ENCODE measurements at places on chromosomes 2 and 18.

DNA sequence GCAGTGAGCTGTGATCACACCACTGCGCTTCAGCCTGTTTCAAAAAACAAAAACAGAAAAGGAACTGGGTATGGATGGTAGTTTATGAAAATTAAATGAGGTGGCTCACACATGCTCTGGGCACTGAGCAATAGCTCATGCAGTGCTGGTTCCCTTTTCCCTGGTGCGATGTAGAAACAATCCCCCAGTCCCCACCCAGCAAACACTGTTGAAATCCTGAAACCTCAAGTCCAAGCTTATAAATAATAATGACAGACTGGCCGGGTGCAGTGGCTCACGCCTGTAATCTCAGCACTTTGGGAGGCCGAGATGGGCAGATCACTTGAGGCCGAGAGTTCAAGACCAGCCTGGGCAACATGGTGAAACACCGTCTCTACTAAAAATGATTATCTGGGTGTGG lies 55.4 kb upstream of the SMAD2 start:
- DNase-seq: no peak

GRCh38 chr18:32093523-32093922 lies 1.8 kb downstream of the RNF138 start:
- DNase-seq: no peak

- DNase-seq: no peak
These were observed 11.5 kb upstream of the ST8SIA5 start for GRCh38 chr18:46768166-46768921.

GRCh38 chr18:49447810-49448745 lies 12.4 kb downstream of the DYM start:
- DNase-seq: no peak

- no peak for DNase-seq
These were observed at the start of gene RTP5 for GRCh38 chr2:241869087-241869961. RTP5 (plus strand) TSS chr2:241869729; CDS start chr2:241869757, 28 bp downstream.

GRCh38 chr2:191889931-191890330 lies 43.0 kb upstream of the CAVIN2 start:
- no peak for DNase-seq

GRCh38 chr18:79733135-79733701 lies 53.6 kb downstream of the CTDP1 start:
- DNase-seq: no peak

DNA sequence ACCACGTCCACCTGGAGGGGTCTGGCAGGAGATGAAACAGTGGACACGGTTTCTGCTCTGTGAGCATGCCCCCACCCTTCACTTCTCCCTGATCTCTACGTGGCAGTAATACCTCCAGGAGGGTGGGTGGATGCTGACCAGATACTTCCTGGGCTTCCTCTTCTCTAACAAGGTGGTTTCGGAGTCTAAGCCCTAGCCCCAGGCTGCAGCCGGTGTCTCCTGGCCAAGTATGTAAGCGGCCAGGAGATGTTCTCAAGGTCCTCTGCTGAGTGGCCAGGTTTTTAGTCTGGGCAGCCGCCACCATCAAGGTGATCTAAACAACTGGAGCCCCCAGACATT lies 101.8 kb upstream of the ASB18 start:
- no peak for DNase-seq

DNA sequence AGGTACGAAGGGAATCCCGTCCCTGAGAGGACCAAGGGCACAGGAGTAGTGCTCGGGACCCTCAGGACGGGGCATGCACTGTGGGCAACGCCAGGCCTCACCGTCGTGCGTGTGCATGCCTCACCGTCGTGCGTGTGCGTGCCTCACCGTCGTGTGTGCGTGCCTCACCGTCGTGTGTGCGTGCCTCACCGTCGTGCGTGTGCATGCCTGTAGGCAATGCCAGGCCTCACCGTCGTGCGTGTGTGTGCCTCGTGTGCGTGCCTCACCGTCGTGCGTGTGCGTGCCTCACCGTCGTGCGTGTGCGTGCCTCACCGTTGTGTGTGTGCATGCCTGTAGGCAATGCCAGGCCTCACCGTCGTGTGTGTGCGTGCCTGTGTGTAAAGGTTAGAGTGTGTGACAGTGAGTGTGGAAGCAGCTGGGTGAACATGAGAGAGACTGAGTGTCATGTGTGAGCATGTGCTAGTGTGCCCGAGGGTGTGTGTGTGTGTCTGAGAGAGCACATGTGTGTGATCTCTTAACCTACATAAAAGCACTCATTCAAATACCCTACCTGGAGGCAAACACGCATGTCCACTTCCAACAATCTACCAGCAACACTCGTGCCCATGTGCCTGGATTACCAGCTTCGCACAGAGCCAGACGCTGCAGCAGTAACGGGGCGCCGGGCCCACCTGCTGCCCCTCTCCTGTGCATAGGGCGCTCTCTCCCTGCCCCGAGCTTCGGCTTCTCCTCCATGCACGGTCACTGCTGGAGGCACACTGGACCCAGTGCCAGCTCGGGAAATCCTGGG lies 36.3 kb downstream of the ZNF516 start:
- DNase-seq: no peak

- DNase-seq: no peak
These were observed 318.7 kb upstream of the NCKAP5 start for GRCh38 chr2:133886735-133887675.

DNA sequence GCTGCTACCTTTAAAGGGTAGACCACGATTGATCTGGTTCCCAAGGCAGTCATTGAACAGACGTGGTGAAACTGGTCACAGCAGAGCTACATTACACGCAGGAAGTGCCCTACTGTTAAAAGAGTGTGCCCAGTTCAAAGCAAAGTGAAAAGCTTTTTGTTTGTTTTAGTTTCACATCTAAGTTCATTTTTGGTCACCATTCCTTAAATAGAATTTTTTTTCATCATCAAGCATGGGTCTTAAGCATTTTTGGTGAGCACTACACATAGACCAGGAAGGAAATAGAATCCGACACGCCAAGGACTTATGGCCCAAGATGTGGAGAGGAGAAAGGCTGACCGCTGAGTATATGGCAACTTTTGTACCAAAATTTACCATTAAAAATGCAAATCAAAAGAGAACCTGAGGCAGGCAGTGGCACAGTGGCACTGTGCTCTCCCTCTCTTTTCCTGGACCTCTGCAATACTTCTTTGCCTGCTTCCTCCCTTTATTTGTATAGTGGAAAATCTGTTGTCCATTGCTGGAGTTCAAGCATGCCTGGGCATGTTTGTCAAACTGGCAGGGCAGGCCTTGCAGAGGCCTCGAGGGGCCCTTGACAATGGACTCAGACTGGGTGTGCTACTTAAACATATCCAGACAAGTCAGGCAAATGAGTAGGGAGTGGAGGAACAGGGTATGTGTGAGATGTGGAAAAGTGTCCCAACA lies 42.6 kb upstream of the HNRNPA3 start:
- no peak for DNase-seq

DNA sequence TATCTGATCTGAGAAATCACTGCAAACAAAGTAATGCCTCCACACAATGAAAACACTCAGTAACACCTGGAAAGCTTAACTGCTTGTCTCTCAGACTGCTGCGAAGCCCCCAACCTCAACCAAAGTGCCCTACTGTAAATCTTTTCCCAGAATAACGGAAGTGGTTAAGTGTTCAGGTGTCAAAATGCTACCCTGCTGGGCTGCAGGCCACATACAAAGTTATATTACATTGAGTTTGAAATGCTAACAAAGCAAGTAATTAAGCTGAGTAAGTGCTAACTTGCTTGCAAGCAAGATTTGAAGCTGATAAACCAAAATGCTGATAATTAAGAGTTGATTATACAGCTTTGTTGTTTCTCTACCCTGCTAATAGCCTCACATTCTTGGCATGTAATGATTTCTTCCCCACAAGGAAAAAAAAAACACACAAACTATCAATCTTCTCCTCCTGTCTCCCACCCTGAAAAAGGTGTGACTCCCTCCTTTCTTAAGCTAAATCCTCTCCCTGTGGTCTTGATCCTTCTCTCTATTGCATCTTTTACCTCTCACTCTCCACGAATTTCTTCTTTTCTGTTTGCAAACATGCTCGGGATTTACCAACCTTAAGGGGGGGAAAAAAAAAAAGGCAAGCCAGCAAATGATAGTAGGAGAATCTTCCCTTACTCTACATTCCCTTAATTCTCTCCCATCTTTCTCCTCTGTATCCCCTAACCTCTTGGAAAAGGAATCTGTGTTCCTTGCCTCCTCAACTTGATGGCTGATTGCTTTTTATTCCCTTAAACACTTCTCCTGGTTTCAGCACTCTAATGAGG lies 266.8 kb upstream of the SIX3 start:
- DNase-seq: no peak

DNA sequence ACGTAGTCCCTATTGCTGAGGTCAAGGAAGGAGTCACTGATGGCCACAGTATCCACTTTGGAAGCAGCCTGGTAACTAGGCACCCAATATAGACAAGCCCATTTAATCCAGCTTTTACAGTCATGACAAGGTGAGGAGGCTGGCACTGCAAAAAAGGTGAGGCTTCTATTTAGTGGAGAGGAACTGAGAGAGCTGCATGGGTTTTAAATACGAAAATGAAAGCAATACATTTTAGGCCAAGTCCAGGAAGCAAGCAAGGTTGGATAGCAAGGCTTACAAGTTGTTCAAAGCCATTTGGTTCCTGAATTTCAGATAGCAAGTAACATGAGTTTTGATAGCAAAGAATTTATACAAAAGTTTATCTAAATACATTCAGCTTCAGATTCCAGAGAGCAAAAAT lies 80.4 kb downstream of the SGPP2 start:
- DNase-seq: no peak

DNA sequence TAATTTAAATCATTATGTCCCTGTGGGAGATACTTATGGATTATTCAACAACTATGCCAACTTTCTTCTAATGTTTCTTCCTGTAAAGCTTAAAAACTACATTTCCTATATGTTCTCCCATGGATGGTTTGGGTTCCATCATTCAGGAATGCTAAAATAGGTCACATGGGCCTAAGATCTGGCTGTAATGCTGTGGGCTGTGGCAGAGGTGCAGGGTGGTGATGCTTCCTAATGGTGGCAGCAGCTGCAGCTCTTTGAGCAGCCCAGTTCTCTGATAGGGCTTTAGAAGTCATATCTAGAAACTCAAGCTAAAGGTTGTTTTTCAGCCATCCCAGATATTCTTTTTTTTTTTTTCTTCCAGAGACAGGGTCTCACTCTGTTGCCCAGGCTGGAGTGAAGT lies 266.1 kb downstream of the ZNF385B start:
- no peak for DNase-seq

DNA sequence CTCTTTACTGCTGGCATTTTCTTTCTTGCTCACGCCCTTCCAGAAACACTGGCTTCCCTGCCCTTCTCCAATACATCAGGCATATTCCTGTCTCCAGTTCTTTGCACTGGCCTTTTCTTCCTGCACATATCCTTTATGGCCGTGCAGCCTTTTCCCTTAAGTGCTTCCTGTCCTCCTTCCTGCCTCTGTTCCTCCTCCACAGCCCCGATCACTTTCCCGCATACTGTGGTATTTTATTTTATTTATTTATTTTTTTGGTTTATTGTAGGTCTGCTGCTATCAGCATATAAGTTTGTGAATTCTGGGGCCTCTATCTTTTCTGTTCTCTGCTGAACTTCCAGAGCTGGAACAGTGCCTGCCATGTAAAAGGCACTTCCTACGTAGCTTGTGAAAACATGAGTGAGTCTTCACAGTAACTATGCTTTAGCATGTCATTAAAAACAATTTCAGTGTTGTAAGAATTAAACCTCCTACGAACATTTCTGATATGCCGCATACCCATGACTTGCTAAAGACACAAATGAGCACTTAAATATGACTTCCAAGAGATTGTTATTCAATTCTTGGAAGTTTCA lies 289.1 kb downstream of the TRIB2 start:
- DNase-seq: no peak

DNA sequence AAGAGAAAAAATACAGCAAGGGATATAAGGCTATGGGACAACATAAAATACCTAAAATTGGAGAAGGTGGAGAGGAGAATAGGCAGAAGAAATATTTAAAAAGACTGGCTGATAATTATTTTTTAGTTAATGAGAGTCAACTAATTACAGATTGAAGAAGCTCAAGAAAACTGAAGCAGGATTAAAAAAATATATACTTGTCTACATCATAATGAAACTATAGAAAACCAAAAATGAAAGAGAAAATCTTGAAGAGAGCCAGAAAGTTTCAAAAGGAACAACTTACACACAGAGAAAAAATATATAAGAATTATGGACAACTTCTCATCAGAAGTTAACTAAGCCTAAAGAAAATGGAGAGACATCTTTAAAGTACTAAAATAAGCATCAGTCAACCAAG lies 62.9 kb upstream of the APCDD1 start:
- no peak for DNase-seq

- DNase-seq: peak; percentile 74
These were observed 40.1 kb downstream of the SLC4A1AP start for GRCh38 chr2:27703638-27704341.

- no peak for DNase-seq
These were observed 53.5 kb upstream of the ITGB6 start for GRCh38 chr2:160253440-160254188.

GRCh38 chr18:75290737-75291358 lies 80.3 kb downstream of the TSHZ1 start:
- DNase-seq: no peak

- no peak for DNase-seq
These were observed 3.2 kb downstream of the WDR33 start for GRCh38 chr2:127807678-127808353.

GRCh38 chr2:45778720-45779171 lies 127.3 kb downstream of the PRKCE start:
- peak; percentile 53 for DNase-seq

DNA sequence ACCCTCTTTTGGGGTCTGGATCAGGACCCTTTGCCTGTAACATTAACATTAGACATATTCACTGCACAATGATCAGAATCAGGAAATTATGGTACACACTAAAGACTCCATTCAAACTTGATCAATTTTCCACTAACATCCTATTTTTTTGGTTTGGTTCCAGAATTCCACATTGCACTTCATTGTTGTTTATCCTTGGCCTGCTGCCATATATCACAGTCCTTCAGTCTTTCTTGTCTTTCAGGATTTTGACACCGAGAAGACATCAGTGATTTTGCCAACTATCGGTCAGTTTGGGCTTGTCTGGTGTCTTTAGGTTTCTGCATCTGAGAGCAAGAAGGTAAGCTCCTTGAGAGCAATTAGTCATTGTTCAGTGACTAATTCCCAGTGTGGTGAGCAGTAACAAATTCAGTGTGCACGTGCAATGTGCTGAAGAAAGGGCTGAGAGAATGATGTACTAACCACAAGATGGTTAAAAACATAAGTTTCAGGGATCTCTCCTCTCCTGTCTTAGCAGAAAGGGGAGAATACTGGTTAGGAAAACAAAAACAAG lies 23.5 kb downstream of the MARCHF4 start:
- DNase-seq: no peak

GRCh38 chr2:242015108-242016065 lies 145.9 kb downstream of the RTP5 start:
- no peak for DNase-seq

- no peak for DNase-seq
These were observed 90.5 kb upstream of the FHL2 start for GRCh38 chr2:105489168-105489878.
